ENCODE measurements at places on chromosomes 12 and 14.
A peak's percentile ranks its signal among the peaks of the same experiment; 100 is the strongest.

GRCh38 chr14:101705733-101706508 lies 55.6 kb upstream of the PPP2R5C start:
- DNase-seq, result no peak

- DNase-seq, result no peak
Observed at GRCh38 chr12:3251691-3252090, 174.5 kb downstream of the TSPAN9 start.

DNA sequence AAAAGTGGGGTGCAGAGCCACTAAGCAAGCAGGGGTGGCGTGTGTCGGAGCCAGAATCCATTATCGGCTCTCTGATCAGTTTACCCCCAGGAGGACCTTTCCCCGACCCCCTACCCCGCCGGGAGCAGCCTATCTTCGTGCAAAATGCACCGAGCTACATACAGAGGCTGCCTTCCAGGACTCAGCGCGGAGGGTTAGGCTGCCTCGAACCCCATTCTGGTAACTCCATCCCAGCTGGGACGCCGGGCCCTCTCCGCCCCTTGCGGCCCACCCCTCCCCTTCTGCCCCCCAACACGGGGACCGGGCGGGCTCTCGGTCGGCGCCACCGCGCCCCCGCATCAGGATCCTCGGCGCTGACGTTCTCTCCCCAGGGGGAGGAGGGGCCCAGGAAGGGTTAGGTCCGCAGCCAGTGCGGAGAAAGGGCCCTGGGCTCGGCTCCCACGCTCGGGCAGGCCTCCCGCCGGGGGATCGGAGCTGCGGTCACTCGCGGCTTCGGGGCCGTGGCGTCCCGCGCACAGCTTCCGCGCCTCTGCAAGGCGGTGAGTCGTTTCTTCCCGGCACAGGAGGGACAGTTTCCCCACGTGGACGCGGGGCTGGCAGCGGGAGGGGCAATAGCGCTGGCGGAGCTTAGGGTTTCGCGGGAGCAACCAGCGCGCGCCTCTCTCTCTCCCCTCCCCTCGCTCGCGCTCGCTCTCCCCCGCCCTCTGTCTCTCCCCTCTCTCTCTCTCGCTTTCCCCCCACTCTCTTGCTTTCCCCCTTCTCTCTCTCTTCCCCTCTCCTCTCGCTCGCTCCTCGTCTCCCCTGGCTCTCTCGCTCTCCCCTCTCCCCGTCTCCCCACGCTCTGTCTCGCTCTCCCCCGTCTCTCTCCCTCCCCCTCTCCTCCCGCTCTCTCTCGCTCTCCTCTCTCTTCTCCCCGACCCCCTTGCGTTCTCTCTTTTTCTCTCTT lies 12.5 kb upstream of the MAP3K9 start:
- peak; percentile 38 for DNase-seq

- DNase-seq, result no peak
Observed at GRCh38 chr12:51683763-51684357, 92.8 kb downstream of the SCN8A start.

- DNase-seq, result no peak
Observed at GRCh38 chr14:101982621-101983020, 18.2 kb downstream of the DYNC1H1 start.

GRCh38 chr12:75977590-75977951 lies 54.0 kb downstream of the PHLDA1 start:
- no peak for DNase-seq

DNA sequence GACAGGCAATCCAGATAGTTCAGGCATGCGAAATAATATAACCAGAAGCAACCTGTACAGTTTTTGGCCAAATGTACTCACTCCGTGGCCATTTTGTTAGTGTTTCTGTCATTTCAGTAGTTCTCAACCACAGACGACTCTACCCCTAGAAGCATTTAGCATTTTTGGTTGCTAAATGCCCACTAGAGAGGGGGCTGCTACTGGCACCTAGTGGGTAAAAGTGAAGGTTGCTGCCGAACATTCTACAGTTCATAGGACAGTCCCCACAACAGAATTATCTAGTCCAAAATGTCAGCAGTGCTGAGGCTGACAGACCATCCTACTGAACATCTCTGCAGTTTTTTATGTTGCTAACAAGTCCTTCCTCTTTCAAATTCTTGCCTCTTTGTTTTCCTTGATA lies 107.4 kb downstream of the TSHR start:
- no peak for DNase-seq

DNA sequence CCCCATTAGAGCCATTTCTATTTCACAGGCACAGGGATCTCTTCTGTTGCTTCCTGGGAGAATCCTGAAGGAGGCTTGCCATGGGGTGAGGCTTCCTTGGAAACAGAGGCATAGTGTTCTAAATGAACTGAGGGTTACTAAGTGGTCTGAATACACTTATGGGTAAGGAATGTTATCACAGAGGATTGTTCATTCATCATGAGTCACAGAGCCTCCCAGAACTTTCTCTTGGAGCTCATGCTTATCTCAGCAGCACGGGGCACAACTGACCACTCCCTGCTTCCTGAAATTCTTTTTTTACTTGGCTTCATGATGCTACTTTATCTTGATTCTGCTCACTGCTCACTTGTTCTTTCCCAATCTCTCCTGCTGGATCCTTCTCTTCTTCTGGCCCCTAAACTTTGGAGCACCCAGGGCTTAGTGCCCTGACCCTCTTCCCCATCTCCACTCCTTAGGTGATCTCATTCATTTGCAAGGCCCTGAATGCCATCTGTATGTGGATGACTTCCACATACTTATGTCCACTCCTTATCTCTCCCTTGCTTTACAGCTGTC lies 57.9 kb downstream of the ANO6 start:
- no peak for DNase-seq

DNA sequence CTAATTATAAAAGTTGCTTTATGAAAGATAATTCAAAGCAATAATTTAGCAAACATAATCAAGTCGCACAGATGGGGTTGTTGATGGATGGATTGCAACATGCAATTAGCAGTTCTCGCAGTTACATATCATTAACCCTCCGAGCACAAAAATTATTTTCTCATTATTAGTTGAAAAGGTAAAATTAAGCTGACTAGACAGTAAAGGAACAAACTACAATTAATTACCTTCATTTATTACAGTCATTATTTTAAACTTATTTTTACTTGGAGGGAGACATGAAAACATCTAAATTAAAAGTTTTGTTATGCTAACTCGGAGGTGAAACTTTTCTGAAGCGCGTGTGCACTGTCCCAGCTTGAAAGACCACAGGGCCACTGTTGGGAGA lies 146.9 kb downstream of the PHETA1 start:
- no peak for DNase-seq

- no peak for DNase-seq
Observed at GRCh38 chr14:73227812-73228781, 9.2 kb upstream of the PAPLN start.

DNA sequence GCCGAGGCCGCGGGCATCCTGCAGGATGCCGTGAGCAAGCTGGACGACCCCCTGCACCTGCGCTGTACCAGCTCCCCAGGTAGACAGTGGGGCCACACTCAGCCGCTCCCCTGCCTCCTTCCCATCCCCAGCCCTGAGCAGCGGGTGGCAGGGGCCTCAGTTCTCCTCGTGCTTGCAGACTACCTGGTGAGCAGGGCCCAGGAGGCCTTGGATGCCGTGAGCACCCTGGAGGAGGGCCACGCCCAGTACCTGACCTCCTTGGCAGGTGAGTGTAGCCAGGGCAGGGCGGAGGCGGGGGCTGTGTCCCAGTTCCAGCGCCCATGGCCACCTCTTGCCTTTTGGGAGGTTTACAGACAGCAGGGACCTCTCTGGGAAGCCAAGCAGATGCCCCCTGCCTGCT lies 22.9 kb downstream of the HIP1R start:
- DNase-seq, result no peak

DNA sequence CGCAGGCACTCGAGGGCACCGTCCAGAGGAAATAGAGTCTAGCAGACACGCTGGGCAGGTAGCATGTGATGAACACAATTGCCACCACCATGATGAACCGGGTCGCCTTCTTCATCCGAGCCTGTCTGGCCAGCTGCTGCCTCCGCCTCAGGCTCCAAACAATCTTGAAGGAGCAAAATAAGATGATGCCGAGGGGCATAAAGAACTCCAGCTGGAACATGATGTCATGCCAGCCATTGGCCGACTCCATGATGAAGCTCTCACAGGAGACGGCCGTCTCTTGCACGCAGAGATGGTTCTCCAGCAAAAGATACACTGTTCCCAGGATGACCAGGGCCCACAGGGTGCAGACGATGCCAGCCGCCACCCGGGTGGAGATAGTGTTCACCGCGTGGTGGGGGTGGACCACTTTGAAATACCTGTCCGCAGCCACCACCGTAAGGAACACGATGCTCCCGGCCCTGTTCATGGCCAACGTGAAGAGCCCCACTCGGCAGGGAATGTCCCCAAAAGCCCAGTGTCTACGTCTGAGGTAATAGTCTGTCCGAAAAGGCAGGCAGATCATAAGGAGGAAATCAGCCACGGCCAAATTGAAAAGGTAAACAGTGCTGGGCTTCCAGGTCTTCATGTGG lies 945 bp downstream of the HCAR1 start:
- DNase-seq, result peak; percentile 38

DNA sequence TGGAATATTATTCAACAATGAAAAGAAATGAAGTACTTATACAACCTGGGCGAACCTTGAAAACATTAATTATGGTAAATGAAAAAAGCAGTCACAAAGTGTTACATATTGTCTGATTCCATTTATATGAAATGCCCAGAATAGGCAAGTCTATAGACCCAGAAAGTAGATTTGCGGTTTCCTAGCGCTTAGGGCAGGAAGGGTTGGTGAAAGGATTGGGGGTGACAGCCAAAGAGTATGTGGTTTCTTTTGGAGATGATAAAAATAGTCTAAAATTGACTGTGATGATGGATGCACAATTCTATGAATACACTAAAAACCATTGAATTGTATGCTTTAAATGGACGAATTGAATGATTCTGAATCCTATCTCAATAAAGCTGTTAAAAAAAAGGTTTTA lies 55.8 kb downstream of the RESF1 start:
- no peak for DNase-seq

- no peak for DNase-seq
Observed at GRCh38 chr12:110001596-110001995, 2.4 kb downstream of the ANKRD13A start.

DNA sequence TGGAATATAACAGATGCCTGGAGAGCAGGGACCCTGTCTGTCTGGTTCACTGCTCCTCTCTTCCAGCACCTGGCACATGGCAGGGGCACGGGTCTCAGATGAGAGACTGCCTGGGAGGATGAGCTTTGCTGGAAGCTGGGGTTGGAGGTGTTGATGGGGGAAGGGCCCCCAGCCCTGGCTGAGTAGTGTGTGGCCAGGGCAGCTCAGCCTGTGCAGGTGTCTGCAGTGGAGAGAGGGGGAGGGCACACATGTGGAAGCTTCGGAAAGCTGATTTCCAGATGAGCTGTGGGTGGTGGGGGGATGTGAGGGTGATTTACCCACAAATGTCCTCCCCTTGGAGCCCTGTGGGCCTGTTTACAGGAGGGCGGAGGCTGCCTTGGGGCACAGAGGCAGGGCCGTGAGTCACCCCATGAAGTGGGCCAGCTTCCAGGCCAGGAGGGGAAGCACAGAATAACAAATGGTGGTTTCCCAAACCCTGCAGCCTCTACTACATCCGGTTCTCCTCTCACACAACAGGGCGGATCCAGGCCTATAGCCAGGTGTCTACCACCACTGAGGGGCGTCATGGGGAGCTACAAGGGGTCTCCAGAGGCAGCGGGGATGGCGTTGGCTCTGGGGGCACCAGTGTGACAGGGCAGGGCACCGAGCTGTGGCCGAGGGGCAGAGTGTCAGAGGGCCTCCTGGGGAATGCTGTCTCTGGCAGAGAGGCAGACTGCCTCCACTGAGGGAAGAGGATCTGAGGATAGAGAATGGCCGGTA lies 11.0 kb downstream of the KRT7 start:
- peak; percentile 88 for DNase-seq

DNA sequence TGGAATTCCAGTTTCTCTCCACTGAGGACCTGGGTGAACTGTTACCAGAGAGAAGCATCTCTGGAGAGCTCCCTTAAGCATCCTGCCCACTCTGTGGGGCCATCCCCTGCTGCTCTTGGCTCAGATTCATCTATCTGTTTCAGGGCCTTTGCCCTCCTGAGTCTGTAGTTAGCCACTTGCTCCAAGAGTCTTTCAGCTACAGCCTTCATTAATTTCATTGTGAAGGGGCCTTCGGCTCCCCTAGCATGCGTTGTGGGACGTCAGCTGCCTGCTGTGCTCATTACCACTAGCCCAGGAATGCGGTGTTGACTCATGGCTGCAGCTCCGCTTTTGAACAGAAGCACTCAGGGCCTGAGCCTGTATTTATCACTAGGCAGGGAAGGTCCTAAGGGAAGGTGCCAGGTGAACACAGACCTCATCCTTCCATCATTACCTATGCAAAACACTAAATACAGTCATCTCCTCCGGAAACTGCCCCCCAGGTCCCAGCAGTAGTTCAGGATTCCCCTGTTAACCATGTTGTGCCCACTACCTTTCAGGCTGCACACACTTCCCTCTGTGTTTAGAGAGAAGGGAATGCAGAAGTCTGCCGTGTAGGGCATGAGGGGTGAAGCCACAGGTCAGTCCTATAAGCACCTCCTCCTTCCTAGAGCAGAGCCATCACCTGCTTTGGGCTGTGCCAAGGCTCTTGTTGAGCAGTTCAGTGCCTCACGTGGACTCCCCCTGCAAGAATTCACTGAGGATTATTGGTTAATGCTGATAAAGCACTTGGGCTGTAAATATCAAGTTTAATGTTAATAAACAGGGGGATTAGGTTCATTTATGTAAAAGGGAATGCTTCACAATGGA lies 191.4 kb downstream of the CACNA1C start:
- DNase-seq, result no peak
